CD4-positive, alpha-beta T cell treated with Interferon gamma for 1 hour (primary cell): ENCODE measurements at places on chromosomes 3 and 15.

DNA sequence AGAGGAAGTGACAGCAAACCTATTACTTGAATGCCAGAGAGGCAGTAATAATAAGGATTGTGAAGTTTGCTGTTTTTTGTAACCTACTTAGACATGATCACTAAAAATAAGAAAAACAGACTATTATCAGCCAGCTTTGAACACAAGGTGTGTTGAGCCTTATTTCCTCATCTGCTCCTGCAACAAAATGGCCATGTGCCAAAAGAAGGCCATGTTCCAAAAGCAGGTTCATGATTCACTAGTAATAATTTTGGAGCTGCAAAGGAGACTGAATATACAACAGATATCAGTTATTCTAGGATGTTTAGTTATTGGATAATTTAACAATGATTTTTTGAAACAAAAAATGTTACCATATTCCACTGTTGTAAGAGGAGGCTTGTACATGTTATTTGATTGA, 578.7 kb downstream of the SQOR start:
- no peak for DNase-seq

DNA sequence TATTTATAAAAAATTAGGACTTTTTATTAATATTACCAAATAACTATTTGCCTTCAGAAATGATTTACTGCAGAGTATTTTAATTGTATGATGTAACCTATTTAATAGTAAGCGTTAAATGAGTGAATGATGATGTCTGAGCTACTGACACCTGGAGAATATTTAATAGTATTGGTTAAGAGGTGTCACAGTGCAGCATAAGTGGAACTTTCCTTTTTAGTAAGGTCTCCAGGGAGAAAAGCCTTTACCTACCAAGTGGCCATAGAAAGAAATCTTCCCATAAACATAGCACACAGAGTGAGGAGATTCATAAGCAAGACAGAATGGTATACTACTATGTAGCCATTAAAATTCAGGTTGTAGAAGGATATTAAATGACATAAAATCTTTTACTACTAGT, 441.7 kb downstream of the TBL1XR1 start:
- no peak for DNase-seq

- DNase-seq, result no peak
Measured at GRCh38 chr15:51286816-51287215, 51.6 kb downstream of the CYP19A1 start.

DNA sequence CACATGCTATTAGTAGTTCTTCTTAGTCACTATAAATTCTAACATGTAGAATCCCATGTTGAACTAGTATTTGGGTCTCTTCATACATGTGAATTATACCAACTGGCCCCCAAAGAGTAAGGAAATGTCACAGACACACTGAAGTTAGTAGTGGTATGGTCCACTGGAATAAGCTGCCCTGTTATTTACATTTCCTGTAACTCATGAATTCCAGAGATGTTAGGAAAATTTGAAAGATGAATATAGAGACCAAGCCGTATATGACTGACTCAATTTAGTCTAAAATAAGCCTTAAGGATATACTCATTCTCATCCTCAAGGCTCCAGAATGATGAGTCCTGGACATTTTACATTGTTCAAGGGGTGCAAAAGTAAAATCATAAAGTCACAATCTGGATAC, 81.2 kb downstream of the FBXL22 start:
- DNase-seq, result no peak

GRCh38 chr15:70473581-70474370, 289.6 kb downstream of the UACA start:
- DNase-seq, result no peak

DNA sequence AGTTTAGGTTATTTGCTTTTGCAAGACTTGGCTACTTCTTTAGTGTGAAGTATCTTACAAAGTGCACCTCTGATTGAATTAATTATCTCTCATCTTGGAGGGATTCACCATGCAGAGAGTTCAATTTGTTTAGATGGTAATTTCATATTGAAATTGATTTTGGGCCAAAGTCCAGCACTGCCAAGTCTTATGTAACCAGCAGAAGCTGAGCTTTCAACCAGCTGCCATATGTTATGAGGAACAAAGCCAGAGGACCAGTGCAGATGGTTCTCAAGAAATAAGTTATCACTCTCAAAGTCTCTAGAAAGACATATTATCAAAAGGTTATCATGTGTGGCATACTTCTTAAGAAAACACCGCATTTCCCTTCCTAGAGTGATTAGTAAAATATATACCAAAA, 29.0 kb downstream of the ABHD6 start:
- no peak for DNase-seq

GRCh38 chr3:115699706-115700105, 76.4 kb downstream of the GAP43 start:
- no peak for DNase-seq

- DNase-seq, result no peak
Measured at GRCh38 chr3:33364531-33365128, 75.6 kb downstream of the UBP1 start.

DNA sequence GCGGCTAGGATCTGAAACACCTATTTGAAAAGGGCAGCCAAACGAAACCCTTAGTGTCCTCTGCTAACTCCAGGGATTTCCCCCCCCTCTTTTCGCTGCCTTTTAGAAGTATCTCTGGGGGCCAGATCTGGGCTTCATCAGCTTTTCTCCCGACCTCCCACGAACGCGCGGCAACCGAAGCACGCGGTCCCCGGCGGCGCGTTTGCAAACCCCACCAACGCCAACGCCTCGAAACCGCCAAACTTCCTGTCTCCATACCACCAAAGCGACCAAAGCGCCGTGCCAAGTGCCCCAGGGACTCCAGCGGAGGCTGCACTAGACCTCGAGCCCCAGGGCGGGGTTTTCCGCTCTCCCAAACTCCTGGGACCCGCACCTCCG, 155.8 kb upstream of the FRMD4B start:
- no peak for DNase-seq

DNA sequence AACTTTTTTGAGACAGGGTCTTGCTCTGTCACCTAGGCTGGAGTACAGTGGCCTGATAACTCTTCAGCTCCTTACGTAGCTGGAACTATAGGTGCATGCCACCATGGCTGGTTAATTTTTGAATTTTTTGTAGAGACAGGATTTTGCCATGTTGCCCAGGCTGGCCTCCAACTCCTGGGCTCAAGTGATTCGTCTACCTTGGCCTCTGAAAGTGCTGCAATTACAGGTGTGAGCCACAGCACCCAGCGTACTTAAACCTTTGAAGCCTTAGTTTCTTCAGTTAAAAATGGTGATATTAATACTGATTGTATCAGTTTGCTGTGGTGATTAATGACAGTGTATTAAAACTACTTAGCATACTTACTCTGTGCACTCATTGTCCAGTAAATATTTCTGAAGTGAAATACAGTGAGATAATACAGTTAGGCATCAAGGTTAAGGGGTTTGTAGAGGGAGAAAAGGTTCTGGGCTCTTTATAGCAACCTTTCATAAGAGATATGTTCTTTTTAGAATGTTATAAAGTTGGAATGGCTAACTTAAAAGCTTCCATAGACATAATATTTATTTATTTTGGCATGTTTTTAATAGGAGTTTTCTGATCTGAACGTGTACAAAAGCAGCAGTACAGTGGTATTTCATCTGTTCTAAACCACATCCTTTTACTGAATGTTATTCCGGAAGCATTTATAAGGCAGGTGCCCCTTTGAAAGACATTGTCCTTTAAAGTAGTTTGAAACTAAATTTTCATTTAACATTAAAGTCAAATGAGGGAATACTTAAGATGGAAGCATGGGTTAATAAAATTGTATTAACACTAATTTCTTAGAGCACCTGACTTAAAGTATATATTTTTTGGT, 23.6 kb downstream of the NCK1 start:
- DNase-seq, result no peak

DNA sequence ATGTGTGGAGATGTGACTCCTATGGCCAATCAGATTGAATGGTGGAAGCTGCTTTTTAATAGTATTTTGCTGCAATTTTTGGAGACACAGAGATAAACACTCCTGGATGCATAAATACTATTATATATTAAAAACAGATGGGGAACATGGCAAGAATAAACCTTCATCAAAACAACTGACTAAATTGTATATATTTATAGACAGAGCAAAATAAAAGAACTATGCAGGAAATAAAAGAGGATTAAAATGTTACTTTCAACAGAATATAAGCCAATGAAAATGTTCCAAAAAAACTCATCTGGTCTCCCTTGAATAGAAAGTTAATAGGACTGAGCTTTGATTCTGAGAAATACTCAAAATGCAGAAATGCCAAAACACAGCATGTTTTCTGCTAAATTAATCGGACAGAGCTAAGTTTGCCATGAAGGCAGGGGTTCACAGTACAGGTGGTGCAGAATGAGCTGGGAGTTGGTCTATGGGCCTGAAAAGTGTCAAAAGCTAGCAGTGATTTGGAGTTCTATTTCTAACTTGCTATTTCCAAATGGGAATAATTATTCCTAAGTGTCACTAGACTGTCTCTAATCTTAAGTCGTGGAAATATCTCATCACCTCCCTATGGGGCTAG, 227.2 kb downstream of the CNTN3 start:
- DNase-seq, result no peak

DNA sequence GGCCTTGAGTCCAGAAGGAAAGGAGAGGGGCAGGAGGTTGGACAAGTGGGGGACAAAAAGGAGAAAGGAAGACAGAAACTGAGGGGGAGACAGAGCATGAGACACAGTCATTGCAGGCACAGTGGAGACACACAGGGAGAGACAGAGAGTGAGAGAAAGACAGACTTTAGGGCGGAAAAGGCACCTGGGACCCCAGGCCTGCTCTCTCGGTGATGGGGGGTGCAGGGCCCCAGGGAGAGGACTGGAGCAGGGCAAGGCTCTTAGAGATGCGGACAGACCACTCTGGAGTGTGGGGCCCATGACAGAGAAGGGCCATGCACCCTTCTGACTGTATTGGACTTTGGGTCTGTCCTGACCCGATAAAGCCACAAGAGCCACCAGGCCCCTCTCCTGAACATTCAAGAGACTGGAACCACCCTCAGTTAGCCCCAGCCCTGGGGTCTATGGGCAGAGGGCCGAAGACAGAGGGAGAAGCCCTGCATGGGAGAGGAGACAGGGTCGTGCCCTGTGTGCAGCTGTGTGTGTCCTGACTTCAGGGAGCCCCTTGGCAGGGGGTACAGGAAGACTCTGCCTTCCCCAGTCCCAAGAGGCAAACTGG, 12.5 kb downstream of the PLCD1 start:
- no peak for DNase-seq

DNA sequence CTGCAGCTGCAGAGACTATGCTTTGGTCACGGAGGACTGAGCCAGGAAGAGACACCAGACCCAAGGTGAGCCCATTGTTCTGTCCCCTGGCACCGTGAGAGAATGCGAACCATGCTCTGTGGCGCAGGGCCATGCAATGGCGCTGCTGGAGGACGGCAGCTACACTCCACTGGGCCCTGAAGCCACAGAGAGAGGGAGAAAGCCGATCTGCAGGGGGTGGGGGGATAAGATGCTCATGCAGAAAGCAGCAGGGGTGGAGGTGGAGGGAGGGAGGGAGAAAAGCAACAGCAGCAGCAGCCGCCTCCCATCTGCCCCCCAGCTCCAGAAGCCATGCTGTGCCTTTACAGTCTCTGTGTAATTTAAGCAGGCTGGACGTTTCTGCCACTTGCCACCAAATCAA, 5.3 kb downstream of the BDH1 start:
- DNase-seq, result no peak

DNA sequence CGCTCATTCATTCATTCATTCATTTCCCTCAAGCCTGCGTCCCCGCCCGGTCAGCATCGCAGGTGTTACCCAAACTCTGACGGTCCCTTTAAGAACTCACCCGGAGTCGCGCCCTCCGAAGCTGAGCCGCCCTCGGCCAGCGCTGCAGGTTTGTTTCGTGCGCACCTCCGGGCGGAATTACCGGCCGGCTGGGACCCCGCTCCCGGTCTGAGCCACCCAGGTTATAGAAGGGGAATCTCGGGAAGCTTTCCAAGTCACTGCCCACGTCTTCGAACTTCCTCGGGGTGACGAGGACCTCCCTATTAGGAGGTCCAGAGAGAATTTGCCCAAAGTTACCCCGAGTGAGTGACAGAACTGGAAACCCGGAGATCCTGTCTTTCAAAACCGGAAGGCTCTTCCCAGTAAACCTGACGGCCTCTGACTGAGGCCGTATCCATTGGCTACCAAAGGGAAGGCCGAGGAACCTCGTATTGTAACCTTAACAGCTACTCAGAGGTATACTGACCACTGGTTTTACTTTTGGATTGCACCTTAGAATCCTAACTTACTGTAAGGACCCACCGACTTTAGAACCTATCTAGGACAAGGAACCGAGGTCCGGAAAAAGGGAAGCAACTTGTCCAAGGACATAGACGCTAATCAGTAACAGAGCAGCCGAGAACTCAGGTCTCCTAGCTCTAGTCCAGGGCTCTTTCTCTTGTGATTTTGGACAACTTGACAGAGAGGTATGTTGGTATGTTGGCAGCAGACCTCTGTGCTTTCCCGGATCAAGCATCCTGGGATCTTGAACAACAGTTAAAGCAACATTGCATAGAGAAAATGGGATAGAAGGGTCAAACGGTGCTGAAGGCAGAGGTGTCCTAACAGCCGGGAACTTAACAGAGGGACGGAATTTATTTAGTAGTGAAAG, 788 bp upstream of the DLG1 start:
- no peak for DNase-seq

- DNase-seq, result no peak
Measured at GRCh38 chr3:122991236-122991985, 36.2 kb downstream of the SEMA5B start.

- no peak for DNase-seq
Measured at GRCh38 chr3:105826778-105827634, 41.8 kb downstream of the CBLB start.

GRCh38 chr15:98070137-98070536, 109.6 kb downstream of the ARRDC4 start:
- no peak for DNase-seq

GRCh38 chr3:5187920-5188418, 462 bp downstream of the EDEM1 start:
- peak; percentile 45 for DNase-seq

DNA sequence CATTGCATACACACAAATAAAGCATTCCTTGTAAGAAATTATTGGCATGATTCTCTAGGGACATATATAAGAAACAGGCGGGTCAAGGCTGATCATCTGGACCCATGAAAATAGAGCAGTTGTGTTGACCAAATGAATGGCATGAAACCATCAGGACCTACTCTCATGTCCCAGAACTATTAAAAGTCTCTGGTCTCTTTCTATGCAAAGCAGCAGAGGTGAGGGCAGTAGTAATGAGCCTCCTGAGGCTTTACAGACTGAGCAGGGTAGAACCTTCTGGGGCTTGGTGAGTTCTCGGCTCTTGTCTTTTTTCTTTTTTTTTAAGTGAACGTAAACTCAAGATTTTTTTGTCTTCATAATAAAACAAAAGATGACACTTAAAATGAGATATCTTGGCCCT, 9.3 kb downstream of the GLDN start:
- no peak for DNase-seq

- no peak for DNase-seq
Measured at GRCh38 chr3:88779482-88779881, 327.9 kb upstream of the EPHA3 start.

DNA sequence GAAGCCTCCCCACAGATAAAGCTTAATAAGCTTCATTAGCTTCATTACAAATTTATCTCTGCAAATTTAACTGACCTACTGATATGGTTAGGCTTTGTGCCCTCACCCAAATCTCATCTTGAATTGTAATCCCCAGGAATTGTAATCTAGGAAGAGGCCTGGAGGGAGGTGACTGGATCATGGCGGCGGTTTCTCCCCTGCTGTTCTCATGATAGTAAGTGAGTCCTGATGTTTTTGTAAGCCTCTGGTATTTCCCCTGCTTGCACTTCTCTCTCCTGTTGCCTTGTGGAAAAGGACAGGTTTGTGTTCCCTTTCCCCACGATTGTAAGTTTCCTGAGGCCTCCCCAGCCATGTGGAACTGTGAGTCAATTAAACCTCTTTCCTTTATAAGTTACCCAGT, 226.1 kb upstream of the TTC14 start:
- no peak for DNase-seq

- no peak for DNase-seq
Measured at GRCh38 chr3:41711651-41712050, 250.3 kb downstream of the ULK4 start.
